ENCODE measurements at places on chromosomes 2 and 18.
A peak's percentile ranks its signal among the peaks of the same experiment; 100 is the strongest.

DNA sequence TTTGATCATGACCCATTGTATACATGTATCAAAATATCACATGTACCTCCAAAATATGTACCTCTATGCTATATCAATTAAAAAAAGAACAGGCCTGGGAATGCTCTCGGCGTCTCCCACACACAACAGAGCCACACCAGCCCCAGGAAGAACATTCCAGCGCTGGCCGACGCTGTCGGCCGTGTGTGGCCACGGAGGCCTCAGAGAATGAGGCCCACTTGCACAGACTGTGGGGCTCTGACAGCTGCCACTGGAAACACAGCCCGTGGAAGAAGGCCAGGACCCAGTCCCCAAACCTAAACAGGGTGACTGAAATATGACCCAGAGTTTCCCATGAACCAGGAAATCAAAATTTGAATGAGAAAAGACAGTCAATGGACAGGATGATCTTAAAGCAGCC is 69.7 kb downstream of the EIPR1 start:
- DNase-seq: no peak

DNA sequence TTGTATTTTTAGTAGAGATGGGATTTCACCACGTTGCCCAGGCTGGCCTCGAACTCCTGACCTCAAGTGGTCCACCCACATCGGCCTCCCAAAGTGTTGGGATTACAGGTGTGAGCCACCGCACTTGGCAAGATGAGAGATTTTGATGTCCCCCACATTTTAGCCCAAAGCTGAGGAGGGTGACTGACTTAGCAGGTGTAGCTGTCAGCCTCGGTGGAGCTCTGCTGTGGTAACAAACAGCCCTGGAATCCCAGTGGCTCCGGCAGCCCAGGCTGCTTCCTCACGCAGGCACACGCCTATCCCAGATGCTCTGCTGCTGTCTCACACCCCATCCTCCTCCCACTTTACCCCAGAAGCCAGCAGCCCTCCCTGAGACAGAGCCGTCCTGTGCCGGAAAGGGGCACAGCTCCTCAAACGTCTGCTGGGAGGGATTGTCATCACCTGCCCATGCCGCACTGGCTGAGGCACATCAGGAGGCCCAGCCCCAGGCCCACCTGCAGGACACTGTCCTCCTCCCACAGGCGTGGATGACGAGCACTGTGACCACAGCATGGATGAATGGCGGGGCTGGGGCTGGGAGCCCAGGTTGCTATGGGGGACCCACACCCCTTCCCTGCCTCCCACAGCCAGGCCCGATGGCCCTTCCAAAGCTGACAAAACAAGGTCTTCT is 10.6 kb upstream of the BOK start:
- peak; percentile 11 for DNase-seq

- no peak for DNase-seq
Observed at GRCh38 chr2:69955029-69955428, 6.4 kb downstream of the ASPRV1 start.

DNA sequence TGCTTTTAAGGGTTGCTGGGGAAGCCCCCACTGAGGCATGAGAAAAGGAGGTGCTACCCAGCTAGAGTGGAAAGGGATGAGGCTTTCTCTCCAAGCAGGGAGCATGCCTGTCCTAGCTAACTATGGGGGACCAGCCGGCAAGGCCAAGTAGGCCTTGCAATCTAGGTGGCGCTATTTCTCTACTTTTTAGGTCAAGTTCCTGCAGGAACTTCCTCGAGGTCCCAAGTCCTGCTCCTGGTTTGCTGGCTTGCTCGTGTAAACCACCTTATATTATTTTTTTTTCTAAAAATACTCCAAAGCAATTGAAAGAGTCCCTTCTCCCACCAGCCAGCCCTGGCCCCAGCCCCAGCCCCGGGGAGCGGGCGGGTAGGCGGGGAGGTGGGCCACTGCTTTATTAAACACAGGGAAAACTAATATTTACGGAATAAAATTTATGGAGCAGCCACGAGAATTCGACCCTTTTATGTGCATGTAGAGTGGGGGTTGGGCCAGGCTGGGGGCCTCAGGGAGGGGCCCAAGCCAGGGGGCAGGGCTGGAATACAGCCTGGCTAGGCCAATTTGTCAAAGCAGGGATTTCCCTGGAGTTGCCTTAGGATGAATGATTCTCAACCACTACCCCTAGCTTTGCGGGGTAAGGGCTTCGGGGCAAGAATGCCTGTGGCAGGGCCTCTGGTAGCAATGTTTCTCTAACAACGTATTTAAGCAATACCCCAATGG is 12.8 kb upstream of the IHH start:
- peak; percentile 72 for DNase-seq

GRCh38 chr2:102061962-102062795 is 70.4 kb downstream of the IL1R2 start:
- peak; percentile 66 for DNase-seq

- no peak for DNase-seq
Observed at GRCh38 chr2:216724190-216724589, 28.8 kb upstream of the IGFBP5 start.

- DNase-seq: no peak
Observed at GRCh38 chr2:44679584-44679983, 261.9 kb upstream of the SIX3 start.

DNA sequence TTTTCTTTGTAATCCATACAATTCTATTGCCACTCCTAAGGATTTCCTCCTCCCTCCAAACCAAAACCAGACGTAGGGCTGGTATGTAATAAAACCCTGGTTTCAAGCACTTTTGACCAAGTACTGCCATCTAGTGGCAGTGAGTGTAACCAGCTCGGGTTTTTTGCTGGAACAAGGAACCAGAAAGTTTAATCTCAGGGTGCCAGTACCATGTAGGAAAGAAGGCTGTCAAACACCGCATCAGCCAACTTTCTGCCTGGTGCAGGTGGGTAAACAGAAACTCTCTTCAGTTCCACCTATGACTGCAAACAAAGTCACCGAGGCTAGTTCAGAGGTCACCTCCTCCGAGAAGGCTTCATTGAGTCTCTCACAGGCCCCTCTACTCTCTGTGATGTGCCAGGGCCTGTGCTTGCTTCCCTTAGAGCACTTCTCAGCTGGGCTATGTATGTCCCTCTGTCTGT is 10.2 kb upstream of the THNSL2 start:
- peak; percentile 78 for DNase-seq

DNA sequence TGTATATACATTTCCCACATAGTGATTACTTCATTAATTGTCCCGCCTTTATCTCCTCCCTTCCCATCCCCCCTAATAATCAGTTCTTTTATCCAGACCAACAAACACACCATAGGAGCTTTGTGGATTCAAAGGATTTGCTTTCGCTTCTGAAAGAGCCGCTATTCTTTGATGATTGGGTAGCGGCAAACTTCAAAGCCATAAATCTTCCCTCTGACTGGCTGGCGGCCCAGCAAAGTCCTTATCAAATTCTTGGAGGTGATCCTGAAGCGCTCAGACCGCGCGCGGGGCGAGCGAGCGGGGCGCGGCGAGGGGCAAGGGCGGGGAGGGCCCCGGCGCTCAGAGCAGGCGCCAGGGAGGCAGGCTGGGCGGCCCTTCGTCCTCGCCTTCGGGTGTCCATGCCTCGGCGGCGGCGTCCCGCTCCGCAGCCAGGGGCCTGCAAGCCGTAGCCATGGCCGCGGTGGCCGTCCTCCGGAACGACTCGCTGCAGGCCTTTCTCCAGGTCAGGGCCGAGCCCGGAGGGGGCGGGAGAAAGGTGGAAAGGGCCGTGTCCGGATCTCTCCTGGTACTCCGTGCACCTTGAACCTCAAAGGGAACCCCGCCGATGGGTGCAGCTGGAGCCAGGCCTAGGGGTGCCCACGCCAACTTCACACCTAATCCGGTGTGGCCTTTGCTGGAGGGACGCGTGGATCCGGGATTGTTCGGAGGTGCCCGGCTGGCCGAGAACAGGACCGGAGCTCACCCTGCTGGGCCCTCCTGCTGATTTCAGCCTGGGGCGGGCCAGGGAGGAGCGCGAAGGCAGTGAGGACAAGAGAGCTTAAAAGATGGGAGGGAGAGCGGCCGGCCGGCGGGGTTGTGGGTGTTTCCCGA is at the start of gene SP5:
SP5 (plus strand) TSS at position 276 of the 870 bp plus-strand sequence; CDS start at position 452, 176 bp downstream.
- peak; percentile 67 for DNase-seq

DNA sequence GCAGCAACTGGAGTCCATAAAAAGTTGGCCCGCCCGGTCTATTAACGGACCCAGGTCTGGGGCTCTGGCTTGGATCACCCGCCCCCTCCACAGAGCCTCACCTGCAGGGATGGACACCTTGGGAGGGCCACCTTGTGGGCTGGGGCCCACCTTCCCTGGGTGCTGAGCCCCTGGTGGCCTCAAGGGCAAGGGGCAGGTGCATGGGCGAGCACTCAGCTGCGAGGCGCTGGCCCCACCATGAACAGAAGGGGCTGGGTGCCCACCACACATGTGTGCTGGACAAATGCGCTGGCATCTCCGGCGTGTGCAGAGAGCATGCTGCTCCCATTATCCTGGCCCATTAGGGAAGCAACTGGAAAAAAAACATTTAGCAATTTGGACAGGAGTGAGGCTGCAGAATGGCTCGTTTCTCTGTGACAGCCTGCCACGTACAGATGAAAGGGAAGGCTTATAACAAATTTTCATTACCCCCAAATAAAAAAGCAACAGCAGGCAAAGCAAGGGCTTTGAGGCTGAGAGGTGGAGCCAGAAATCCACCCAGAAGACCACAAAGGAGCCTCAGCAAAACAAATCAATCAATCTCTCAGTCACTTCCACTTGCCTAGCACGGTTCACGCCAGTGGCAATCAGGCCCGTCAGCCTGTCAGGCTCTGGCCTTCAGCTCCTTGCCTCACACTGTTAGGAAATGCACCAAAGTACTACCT is 253.1 kb upstream of the ZNF521 start:
- no peak for DNase-seq

GRCh38 chr2:230225486-230225885 is at the start of gene SP140:
Gene SP140, plus strand, starts transcription at chr2:230225736. Its CDS starts 109 bp downstream, at chr2:230225845.
- no peak for DNase-seq

- DNase-seq: no peak
Observed at GRCh38 chr2:71785516-71785981, 332.2 kb downstream of the DYSF start.

DNA sequence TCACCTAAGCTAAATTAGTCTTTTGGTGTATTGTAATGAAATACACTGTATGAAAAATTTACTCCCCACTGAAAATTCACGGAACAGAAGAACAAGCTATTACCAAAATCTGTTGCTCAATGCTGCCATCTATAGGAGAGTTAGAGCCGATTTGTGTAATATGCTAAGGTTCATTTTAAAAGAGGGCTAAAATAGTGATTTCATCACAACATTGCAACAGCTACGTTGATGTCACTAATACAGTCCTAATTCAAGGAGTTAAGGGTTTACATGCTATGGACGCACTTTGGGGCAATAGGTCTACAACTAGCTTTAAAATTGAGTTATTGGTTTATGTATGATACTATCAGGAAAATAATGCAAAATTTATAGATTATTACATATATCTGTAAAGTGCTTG is 3.0 kb upstream of the IRS1 start:
- peak; percentile 64 for DNase-seq

GRCh38 chr2:239186516-239187357 is 214.1 kb downstream of the HDAC4 start:
- no peak for DNase-seq

Measured in AG20443 (cell line).